ENCODE measurements at places on chromosomes 7 and 10.

DNA sequence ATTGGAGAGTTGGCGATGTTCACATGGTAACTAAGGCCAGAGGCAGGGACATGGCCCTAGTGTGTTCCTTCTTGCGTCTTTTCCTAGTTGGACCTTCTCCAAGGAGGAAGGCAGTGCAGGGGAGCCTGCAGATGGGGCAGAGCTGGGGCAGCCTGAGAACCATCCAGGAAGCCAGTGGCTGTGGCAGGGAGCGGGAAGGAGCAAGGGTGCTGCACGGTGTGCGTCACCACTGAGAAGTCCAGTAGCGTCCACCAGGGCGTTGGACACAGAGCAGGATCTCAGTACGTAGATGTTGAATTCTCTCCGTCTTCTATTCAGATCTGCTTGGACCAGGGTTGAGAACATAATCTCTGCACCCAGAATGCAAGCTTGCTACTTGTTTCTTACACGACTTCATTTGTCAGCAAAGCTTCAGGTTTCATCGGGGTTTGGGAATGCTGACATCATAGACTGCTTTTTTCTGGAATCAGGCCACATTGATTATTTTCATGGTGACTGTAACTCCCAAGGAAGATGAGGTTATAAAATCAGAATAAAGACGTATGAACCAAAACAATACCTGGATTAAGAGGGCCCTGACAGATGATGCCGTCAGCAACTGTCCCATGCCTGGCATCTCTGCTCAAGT is 130.3 kb downstream of the HECW1 start:
- no peak for DNase-seq

- DNase-seq, result no peak
Observed at GRCh38 chr10:46234431-46235060, 52.3 kb upstream of the ANTXRL start.

DNA sequence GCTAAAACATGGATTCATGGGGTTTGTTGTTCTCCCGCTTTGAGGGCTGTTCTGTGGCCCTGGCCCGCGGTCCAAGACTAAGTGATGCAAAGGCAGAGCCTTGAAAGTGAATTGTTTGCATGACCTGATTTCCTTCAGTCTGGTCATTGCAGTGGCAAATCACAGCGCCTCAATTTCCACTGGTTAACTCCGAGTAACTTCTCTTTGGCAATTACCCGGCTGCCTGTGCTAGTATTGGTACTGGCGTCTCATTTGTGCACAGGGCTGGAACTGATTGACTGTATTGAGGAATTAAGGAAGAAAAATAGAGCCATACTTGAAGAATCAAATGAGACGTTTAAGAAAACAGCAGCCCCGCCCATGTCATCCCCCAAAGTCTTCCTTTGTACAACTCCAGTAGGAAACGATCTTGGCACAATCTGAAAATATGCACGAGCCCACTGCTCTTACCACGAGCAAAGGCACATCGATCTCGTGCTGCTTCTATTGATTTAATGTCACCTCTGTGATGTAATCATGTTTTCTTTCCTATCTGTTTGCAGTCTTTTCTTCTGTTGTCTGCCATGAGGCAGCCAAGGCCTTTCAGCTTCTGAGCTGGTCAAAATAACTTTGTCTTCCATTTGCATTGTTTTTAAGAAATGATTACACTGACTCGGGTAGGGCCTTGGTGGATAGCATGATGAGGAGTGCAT is 60.6 kb upstream of the SHH start:
- no peak for DNase-seq

- DNase-seq, result no peak
Observed at GRCh38 chr7:66537876-66538275, 90.8 kb upstream of the KCTD7 start.

GRCh38 chr10:98172073-98172472 is 37.6 kb downstream of the R3HCC1L start:
- DNase-seq, result no peak

DNA sequence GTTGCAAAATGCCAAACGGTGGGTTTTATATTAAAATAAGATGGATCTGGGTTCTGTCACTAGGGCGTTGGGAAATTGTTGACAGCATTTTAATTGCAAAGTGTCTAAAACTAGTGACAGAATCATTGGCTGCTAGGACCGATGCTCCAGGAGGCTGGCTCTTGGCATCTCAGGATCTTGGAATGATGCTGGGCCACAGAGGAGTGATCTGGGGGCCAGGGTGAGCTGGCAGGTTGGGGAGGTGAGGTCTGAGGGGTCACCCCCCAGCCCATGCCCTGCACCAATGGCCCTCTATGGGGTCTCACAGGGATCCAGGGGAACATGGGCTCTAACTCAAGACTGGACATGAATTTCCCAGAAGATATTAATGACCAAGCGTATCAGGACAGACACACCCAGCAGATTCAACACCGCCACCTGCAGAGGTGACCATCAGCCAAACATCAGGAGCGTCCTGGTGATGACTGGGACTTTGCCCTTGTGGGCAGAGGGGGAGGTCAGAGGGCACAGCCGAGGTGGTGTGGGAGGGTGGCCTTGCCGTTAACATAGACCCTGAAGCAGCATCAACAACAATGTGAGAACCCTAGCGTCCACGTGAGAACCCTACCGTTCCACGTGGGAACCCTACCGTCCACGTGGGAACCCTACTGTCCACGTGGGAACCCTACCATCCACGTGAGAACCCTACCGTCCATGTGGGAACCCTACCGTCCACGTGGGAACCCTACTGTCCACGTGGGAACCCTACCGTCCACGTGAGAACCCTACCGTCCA is 89.0 kb upstream of the PPP2R2D start:
- no peak for DNase-seq

DNA sequence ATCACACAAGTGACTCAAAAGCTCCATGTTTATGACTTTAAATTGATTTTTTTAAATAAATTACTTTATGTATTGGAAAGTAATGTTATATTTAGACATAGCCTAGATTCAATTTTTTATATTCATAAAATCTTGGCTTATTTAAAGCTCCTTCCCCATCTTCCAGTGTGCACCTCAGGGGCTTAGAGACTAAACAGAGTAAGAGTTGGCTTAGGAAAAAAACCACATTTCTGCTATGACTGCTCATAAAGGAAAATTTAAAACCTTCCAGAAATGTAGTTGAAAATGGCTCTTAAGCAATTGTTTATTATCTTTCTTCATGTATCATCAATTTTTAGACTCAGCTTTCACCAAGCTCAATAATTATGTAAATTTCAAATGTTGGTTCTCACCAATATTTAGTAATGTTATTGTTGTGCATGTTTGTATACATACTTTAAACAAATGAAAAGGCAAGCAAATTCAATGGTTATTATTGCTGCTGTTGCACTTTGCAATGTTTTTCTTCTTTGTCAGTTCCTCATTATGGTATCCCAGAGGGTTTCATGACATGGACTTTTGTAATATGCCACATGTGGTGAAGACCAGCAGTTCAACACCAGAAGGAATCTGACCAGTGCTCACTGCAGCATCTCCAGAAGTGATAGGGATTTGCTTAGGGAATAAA is 700.1 kb upstream of the ANKRD30A start:
- DNase-seq, result no peak

DNA sequence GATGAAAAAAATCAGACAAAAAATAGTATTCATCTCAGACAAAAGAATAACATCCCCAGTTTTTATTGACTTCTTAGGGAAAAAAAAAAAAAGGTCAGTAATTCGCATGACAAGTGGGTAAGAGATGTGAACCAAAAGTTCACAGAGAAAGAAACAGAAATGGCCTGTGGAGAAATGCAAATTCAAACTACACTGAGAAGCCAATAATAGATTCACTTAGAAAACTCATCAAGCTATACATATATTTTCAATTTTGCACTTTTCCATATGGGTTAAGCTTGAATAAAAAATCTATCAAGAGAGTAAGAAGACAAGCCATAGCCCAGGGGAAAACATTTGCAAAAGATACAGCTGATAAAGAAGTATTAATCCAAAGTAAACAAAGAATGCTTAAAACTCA is 28.0 kb downstream of the HERC4 start:
- no peak for DNase-seq

GRCh38 chr10:118595598-118596425 is at the start of gene PRLHR:
Gene PRLHR (minus strand): TSS chr10:118595648. CDS start chr10:118595244, 404 bp downstream.
- no peak for DNase-seq

DNA sequence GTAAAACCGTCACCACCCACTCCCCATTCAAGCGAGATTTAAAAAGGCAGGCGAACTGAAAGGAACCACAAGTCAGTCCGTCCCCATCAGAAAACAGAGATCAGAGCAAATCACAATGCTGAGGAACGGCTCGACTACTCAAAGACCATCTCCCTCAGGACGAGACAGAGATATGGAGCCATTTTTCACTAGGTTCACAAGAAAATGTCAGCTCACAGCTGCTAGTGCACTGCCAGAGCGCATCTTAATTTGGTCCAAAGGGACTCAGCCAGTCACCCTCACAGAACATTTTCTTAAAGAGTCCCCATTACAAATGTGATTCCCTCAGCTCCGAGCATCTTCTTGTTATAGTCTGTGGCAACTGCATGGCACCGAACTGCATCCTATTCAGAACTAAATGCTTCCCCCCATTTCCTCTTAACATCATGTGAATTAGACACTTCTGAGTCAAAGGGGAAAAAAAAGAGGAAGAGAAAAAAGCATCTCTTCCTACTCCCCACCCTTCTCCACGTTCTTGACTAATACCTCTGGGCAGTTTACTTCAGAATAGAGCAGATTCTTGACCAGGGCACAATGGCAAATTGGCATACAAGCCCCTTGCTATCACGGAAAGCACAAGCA is 683.9 kb downstream of the MAGI2 start:
- DNase-seq, result no peak

GRCh38 chr10:3095373-3096139 is 28.2 kb downstream of the PFKP start:
- DNase-seq, result peak; percentile 94

- peak; percentile 20 for DNase-seq
Observed at GRCh38 chr10:16942381-16943078, 125.3 kb upstream of the RSU1 start.

DNA sequence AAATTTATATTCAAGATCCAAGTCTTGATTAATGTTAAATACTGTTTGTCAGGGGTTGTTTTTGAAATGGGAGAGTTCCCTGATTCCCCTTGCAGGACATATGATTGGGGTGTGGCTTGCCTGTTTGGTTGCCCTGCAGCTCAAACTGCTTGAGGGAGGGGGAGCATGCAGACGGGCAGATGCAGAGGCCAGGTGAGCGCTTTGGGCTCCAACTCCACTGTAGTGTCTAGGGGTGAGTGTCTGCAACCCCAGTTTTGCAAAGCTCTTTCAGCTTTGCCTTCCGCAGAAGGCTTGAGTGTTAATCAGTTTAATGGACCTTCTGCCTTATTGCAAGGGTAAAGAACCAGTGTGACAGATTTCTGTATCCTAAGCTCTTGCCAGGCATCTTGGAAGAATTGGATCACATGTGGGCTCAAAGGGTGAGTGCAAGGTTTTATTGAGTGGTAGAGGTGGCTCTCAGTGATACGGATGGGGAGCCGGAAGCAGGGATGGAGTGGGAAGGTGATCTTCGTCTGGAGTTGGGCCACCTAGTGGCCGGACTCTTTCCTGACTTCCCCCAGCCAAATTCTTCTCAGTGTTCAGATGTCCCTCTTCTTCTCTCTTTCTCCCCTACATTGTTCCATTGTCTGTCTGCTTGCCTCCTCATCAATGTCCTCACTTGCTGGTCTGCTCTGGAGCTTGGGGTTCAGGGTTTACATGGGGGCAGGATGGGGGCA is 479.7 kb downstream of the ATRNL1 start:
- DNase-seq, result no peak

GRCh38 chr10:80204677-80205476 is 460 bp downstream of the ANXA11 start:
- no peak for DNase-seq

DNA sequence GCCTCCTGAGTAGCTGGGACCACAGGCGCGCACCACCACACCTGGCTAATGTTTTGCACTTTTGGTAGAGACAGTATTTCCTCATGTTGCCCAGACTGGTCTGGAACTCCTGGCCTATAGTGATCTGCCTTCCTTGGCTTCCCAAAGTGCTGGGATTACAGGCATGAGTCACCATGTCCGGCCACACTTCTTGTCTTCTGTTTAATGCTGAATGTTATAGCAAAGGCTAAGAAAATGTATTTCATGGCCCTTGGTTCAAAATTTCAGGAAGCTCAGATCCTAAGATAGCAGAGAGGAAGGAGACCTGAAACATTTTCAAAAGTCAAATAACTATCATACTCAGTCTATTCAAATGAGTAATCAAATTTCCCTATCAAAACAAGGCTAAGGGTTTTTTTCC is 229.6 kb downstream of the BAMBI start:
- no peak for DNase-seq

Measured in CD14-positive monocyte (primary cell).